ENCODE measurements at places on chromosomes 7 and 10. TPM values are rescaled to one million over a fixed set of nuclear protein-coding genes. Genes with fewer than 3 reads are reported as not detected.

DNA sequence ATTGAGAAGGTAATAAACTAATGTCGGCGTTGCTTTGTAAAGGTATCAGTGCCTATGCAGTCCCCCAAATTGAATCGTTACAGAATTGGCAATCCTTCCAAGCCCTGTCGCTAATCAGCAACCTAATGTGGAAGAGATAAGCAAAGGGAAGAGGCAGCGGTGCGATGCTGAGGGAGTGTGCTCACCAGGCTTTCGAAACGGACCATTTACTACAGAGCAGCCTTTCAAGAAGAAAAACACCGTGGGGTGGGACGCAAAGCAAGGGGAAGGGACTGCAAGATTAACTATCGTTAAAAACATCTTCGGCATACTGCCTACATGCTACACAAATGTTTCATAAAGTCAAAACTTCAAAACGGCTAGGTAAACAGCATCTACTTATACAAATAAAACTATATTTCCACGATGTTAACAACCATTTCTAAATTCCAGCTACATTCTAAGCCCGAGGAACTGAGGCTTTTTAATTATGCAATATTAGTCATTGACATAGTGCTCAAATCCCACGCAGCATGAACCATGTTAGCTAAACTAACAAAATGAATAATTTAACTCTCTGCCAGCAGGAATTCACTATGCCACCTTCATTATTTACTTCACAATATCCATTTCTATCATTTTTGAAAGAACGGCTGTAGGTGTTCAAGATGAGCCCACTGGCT is 85.2 kb downstream of the CHCHD3 start:
- H3K4me3 ChIP-seq, result no peak overlapping the region
- no peaks in the 10 kb centered on the region for H3K36me3 ChIP-seq
- no peak overlapping the region for H3K27ac ChIP-seq
- no peak for DNase-seq
- H3K27me3 ChIP-seq, result no peaks in the 10 kb centered on the region
- peaks cover 9% of the 10 kb centered on the region for H3K4me1 ChIP-seq

- H3K27me3 ChIP-seq, result peaks cover 89% of the 10 kb centered on the region
- H3K27ac ChIP-seq, result no peak overlapping the region
- H3K36me3 ChIP-seq, result no peaks in the 10 kb centered on the region
- no peak overlapping the region for H3K4me3 ChIP-seq
- no peaks in the 10 kb centered on the region for H3K4me1 ChIP-seq
Observed at GRCh38 chr10:93565446-93565845, 1.0 kb upstream of the FFAR4 start.

GRCh38 chr7:43825391-43825808 is 43.9 kb downstream of the MRPS24 start:
- DNase-seq, result no peak
- H3K27me3 ChIP-seq, result no peaks in the 10 kb centered on the region
- no peaks in the 10 kb centered on the region for H3K4me1 ChIP-seq
- no peak overlapping the region for H3K27ac ChIP-seq
- H3K4me3 ChIP-seq, result no peak overlapping the region

GRCh38 chr10:78190051-78190825 is 156.6 kb downstream of the RPS24 start:
- H3K4me1 ChIP-seq, result no peaks in the 10 kb centered on the region
- H3K4me3 ChIP-seq, result no peak overlapping the region
- no peak overlapping the region for H3K27ac ChIP-seq

LIPF gene
- total RNA-seq, result not detected
